CD4-positive, alpha-beta T cell treated with Interleukin-17A for 1 hour (primary cell): ENCODE measurements at places on chromosomes 7 and 10.

- no peak for DNase-seq
Measured at GRCh38 chr7:140734096-140734495, 37.6 kb downstream of the NDUFB2 start.

DNA sequence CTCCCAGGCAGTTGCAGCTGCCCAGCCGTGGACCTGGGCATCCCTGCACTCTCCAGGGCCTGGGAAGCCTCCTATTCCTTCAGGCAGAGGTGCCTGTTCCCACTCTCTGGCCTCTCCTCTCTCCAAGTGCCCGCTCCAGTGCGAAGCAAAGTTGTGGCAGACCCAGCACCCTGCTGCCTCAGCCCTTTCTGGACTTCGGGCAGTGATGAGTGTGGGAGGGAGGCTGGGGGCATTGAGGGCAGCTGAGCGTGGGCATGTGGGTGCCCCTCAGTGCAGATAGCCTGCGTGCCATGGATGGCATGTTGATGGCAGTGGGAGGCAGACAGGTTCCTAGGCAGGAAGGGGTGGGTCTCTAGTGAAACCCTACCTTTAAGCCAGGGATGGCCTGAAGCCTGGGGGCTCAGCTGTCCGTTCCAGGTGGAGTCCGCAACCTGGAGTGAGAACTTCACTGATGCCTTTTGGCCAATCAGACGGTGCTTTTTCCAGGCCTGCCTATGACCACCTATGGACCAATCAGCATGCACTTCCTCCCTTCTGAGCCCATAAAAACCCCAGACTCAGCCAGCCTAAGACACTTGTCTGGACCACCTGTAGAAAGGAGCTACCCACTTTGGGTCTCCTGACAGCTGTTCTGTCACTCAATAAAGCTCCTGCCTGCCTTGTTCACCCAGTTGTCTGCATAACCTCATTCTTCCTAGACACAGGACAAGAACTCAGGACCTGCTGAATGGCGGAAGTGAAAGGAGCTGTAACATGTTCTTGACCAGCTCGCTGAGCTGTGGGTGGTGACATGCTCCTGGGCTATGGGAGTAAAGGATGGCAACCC lies 26.1 kb downstream of the SVIL start:
- DNase-seq: no peak

DNA sequence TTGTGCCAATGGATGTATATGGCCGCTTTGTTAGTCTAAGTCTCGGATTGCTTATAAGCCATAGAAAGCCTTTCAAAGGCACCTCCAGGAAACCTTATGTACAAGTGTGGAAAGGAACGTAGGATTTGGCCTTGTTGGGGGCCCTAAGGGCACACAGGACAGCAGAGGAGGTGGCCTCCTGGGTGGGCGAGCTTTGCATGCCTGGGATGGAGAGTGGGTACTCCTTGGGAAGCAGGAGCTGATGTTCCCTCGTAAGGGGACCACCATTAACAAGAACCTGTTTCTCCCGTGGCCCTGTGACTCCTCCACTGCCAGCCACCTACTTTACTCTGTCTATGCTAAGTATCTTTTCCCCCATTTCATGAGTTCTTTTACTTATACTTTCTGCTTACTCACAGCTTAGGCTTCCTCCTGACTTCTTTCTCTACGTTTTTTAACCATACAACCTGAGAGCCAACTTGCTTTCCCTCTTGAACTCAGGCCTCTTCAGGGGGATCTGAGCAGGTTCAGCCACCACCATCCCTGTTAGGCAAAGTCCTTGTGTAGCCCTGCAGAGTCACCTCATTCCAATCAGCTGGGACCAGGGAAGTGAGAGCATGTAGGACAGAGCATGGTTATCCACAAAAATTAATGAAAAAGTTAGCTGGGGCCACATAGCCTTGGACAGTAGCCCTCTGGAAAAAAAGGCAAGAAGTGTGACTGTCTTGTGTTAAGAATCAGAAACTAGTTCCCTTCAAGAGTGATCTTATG lies 118.9 kb downstream of the NEBL start:
- no peak for DNase-seq

DNA sequence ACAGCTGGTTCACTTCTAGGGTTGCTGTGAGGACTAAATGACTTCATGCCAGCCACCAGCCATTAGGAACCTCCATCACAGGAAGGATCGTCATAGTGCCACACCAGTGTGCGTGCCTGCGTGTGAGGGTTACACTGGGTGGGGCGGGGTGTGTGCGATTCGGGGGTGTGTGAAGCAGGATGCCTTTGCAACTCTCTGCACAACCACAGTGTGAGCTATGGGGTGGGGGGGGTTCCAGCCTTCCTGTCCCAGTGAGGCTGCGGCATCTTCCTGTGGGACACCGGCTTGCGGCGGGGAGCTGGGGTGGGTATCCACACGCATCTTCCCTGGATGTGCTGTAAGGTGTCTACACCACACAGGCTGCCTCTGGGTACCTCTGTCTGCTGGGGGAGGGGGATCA lies 6.9 kb upstream of the ELFN1 start:
- DNase-seq: no peak

DNA sequence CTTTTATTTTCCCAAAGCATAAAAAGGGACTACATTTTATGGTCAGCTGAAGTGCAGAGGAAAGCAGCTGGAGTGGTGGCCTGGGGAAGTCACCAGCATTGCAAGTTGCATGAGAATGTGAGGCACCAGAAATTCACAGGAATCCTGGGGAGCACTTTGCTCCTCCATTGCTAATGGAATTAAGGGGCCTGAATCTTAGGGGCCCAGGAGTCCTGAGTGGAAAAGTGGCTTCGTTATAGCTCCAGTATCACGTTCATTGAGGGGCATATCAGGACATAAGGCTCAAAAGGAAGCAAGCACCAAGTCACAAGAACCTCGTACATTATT lies 53.0 kb upstream of the LRRC17 start:
- DNase-seq: no peak
